ENCODE measurements at places on chromosomes 1 and 21.

DNA sequence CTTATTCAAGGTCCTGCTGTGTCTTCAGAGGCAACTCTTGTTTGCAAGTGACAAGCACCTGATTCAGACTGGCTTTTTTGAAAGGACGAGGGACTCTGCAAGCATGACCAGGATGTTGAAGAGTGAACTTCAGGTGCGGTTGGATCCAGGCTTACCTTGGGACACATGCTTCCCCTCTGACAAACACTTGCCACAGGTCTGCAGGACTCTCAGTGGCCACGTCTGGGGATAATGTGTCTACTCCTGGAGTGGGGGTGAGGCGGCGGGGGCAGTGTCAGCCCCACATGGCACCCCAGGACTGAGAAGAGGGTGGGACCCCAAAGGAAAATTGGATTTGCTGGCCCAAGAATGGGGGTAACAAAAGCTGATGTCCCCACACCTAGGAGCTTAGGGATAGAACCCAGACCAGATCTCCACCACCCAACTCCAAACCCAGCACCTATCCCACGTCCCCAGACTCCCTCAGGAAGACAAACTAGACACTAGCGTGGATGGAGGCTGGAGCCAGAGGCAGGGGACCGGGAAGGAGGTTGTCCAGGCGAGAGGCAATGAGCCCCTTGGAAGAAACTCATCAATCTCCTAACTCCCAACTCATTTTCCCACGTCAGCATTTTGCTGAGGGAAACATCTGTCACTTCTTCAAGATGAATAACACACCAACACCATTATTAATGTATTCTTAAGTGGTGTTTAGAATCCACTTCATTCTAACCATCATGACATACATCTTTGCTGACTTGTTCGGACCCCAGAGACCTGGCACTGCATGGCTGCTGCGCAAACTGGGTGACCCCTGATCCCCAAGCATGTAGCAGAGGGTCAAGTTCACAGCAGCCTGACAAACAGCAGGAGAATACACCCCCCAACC, 32.0 kb upstream of the LAPTM5 start:
- DNase-seq: no peak

DNA sequence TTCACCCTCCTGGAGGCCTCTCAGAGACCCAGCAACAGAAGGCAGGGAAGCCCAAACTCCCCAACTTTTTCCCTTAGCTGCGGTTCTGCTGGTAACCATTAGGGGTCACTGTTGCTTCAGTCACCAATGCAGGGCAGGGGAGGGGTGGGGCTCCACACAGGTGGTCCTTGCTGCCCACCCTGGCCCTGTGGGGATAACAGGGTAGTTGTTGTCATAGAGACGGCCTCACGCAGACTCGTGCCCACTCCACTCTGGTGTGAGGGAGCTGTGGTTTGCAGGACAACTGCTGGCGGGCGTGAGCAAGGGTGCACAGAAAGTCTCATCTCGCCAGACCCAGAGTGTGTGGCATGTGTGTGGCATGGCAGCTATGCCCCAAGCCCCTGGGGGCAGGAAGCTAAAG, 19.9 kb downstream of the INSRR start:
- no peak for DNase-seq

DNA sequence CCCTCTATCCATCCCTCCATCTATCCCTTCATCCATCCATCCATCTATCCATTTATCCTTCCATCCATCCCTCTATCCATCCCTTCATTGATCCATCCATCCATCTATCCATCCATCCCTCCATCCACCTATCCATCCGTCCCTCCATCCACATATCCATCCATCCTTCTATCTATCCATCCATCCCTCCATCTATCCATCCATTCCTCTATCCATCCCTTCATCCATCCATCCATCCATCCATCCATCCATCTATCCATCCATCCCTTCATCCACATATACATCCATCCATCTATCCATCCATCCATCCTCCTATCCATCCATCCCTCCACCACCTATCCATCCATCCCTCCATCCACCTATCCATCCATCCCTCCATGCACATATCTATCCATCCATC, 23.6 kb downstream of the MATN1 start:
- DNase-seq: no peak

DNA sequence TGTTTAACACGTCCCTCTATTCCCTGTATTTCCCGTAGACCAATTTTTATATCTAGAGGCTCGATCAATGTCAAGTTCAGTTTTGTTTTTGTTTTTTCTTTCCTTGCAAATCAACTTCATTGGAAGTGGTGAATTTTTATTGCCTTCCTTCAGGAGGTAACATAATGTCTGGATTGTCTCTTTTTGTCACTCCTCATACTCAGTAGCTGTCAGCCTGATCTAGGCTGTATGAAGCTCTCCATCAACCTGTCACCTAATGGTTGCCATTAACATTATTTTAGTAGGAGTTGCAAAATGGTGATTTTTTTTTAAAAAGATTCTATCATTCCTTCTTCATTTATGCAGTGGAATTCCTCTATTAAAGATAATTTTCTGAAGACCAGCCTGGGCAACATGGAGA, 49.7 kb upstream of the KIF26B start:
- no peak for DNase-seq

- no peak for DNase-seq
These were observed 338.9 kb upstream of the PRMT6 start for GRCh38 chr1:106717591-106717990.

- DNase-seq: no peak
These were observed 130.4 kb upstream of the ETS2 start for GRCh38 chr21:38675182-38675824.

- DNase-seq: no peak
These were observed 84.5 kb upstream of the KCNE2 start for GRCh38 chr21:34279285-34279684.

- DNase-seq: no peak
These were observed 33.6 kb downstream of the SPAG17 start for GRCh38 chr1:118151312-118151937.

DNA sequence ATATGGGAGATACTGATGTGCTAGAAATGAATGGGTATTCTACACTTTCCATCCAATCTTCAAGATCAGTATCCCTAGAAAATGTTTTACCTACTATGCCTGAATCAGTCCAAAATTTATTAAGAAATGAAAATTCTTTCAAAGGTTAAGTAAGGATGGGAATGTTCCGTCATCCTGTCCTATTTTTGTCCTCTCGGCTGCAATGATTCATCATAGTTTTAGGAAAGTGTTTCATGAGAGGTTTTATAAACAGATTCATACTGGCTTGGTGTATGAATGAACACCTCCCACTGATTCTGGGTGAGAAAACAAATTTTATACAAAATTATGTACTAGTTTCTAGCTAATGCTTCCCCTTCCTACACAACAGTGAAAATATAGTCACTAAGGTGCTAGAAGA, 504.6 kb upstream of the NR5A2 start:
- DNase-seq: no peak

DNA sequence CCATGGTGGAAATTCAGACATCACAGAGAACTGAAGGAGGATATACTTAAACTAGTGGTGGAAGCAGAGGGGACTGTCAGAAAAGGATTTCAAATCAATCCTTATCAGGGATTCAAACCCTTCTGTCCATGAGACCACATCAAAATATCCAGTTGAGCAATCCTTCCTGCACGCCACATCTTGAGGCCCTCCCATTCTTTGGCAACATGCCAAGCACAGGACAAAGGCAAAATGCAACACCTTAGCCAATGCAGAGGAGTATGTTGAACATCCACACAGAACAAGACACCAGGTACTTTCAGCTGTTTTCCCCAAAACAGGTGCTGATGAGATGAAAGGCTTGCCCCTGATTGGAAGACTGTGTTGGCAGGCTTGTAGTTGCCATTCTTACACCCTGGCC, 81.8 kb upstream of the PLXNA2 start:
- no peak for DNase-seq

- DNase-seq: no peak
These were observed 1.0 kb downstream of the RNF220 start for GRCh38 chr1:44405798-44406736.

- no peak for DNase-seq
These were observed 116.3 kb downstream of the DHRS3 start for GRCh38 chr1:12501661-12502060.

DNA sequence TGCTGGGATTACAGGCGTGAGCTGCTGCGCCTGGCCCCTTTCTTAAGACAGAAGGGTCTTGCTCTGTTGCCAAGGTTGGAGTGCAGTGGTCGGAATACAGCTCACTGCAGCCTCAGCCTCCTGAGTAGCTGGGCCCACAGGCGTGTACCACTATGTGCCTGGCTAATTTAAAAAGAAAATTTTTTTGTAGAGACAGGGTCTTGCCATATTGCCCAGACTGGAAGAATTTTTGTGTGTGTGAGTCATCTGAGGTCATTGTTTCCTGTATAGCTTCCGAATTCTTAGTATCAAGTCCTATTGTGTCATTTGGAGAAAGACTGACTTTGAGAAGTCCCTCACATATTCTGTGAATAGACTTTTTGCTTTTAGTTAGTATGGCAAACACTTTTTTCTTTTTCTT, 4.7 kb downstream of the SZRD1 start:
- no peak for DNase-seq

DNA sequence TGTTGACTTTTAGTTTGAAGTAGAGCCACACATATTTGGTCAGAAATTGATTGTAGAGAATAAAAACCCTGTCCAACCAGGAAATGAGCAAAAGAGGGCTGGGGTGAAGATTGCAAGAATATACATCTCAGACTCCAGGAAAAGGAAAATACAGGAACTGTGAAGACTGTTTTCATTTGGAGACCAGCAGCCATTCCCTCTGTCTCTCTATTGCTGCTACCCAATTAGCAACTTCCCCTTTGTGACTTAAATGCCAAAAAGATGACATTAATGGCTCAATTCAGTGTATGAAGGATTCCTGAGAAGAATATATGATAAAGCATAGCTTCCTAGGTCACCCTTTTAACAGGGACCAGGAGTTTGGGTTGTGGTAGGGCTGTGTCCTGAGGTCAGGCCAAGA, 31.6 kb upstream of the CEP350 start:
- DNase-seq: no peak

DNA sequence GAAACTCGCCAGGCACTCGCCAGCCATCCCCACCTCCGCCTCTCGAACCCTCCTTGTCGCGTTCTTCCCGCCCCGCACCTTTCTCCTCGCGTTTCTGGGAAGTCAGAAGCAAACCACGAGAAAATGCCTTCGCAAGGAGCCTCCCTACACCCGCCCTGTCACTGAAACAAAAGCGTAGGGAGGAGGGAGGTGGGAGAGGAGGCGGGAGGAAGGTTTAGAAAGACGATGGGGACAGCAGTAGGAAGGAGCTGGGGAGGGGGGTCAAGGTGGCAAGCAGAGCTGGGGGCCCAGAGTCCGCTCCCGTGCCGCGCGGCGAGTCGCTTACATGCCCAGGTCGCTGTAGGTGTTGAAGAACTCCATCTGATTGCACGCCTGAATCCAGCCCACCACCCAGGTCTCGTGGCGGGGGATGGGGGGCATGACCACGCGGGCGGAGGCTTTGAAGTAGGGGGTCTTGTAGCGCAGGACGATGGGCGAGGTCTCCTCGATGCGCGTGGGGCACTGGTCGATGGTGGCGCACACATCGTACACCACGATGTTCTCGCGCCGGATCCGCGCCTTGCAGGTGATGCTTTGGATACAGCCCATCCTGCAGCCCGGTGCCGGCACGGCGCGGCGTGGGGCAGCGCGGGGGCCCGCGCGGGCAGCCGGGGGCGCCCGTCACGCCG, 1.0 kb downstream of the FAM78B start:
- no peak for DNase-seq

DNA sequence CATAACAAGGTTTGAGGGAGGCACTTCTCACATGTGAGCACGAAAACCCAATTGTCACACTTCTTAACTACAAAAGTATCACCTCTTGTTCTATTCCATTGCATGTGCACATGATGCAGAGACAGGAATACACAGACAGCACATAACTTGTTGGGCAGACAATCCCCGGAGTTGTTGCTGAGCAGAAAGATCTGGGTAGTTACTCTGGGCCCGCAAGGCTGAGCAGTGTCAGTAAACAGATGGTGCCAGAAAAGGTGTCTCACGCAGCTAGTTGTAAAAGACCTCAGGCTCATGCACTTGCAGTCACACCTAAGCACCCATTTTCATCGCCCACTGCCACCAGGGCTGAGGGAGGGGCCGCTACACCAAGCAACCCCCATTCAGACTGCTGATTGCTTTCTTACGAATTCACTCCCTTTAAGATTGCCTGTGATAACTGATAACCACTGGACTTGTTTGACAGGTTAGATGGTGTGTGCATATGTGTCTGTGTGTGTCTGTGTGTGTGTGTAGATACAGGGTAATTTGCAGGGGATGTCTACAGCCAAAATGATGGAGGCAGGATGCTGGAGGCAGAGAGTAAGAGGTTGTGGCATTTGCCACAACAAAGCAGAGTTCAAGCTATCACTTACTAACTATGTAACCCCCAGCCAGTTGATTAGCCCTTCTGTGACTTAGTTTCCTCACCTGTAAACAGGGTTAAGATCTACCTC, 4.2 kb downstream of the LGR6 start:
- no peak for DNase-seq

DNA sequence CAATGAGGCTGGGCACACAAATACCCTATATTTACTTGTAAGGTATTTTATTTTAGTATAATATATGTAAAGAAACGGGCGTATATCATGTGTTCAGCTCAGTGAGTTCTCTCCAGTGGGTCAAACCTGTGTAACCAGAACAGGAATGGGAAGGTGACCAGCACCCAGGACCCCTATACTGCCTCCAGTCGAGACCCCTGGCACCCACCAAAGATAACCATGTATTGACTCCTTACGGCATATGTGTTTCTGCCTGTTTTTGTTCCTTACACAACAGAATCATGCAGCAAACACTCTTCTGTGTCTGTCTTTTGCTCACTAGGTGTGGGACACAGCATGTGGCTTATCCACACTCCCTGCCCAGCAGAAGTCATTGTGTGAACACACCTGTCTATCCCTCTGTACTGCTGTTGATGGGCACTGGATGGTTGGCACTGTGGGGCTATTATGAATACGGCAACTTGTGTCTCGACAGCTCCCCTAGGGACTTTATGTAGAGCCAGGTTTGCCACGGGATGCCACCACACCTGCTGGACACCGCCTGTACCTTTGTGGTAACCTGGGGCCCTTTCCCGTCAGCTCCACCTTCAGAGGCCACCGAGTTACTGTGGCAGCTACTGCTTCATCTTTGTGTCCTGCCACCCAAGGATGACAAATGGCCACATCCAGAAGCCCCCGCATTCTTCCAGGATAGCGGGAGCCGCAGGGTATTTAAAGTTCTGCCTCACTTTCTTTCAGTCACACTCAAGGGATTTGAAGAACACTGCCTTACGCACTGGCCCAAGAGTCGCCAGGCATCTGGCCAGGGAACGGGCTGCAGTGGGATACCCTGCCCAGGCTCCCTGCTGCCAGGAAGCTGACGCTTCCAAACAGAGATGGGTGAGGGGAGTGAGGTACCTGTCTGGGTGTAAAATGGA, 23.5 kb upstream of the C2CD2 start:
- DNase-seq: no peak

DNA sequence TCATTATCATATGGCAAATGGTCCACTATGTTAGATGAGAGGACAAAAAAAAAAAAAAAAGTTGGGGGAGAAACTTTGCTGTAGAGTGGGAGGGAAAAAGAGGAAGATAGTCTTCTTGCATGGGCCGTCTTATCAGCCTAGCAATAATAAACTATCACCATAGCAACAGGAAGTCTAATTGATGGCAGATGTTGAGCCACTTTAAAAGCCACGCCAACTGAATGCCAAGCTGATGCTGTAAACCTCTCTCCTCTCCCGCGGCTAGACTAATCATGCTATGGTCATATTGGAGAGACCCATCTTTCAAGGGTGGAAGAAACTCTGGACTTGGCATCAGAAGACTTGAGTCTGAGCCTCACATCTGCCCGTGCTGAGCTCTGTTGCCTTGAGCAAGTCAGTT, 122.2 kb upstream of the HOOK1 start:
- DNase-seq: no peak

- no peak for DNase-seq
These were observed 65.4 kb upstream of the SMYD2 start for GRCh38 chr1:214215583-214215982.

Measured in stimulated activated CD4-positive, alpha-beta T cell treated with anti-CD3 and anti-CD28 coated beads, Interleukin-1b, Interleukin-23, amount 100 ng/mL, for 4 hours (primary cell).